Stimulated activated CD8-positive, alpha-beta memory T cell treated with anti-CD3 and anti-CD28 coated beads, Interleukin-7, amount 100 ng/mL, for 1 hour (primary cell): ENCODE measurements at places on chromosomes 6 and 20.

- DNase-seq: no peak
These were observed 45.6 kb downstream of the EDN1 start for GRCh38 chr6:12335717-12336116.

DNA sequence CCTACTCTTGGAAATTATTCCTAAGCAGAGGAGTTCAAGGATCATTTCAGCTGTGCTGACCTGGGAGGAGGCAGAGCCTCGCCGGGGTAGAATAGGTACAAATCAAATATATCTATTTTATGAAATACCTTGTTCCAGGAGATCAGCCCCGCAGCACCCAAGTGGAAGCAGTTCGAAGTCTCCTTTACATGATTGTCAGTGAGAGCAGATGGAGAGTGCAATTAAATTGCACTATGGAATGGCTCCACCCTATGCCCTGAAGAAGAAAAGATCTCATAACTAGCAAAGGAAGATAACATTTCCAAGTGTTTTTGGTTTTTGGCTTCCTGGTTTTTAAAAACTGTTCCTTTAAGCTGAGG is 31.4 kb downstream of the DUSP22 start:
- DNase-seq: no peak

GRCh38 chr6:42550277-42550676 is 13.6 kb upstream of the UBR2 start:
- no peak for DNase-seq

DNA sequence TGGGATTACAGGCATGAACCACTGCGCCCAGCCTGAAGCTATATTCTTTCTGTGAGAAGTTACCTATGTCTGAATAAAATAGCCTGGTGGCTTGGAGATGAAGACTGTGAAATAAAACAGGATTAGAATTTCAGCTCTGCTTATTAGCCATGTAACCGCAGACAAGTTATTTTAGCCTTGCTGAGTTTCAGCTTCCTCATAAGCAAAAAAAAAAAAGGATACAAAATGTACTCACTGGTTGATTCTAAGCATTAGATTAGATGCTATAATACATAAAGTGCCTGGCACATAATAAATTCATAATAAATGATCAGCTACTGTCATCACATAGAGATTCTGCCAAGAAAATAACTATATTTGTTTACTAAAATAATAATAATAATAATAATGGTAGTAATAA is 98.8 kb downstream of the EPB41L2 start:
- no peak for DNase-seq

DNA sequence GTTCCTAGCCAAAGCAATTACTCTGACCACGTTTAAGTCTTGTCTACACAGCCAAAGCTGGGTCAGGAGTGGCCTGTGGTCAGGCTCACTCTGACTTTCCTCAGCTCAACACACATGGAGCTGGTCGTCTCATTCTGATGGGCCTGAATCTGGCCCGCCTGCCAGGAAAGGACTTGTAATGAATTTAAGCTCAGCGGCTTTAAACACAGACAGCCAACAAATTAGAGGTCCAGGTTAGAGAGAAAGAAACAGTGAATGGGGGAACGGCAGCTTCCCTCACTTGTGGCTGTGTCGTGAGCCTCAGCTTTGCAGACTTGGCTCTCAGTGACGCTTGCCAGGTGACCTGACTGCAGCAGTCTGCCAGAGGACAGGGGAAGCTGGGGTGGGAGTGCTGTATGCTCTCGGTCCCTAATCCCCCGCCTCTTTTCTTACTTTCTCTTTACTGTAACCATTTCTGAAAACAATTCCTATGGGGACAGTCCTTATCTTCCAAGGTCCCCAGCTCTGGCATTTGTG is 121.9 kb upstream of the AGPAT4 start:
- DNase-seq: no peak

- no peak for DNase-seq
These were observed 208.4 kb downstream of the MANEA start for GRCh38 chr6:95785785-95786184.

DNA sequence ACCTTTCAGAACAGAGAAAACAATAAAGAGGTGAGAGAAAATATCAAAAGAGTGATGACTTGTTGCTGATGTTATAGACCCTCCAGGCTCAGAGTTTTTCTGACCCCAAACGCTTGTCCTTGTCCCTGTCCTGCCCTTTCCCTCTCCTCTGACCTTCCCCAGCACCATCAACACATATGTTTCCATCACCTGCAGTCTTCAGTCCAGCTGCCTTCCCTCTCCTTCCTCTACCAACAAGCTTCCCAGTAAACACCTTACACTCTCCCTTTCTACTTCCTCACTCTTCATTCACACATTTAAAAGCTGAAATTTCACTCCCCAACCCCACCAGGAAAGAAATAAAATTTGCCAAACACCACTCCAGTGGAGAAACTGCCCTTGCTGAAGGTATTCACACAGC is 25.4 kb upstream of the AFDN start:
- DNase-seq: no peak

GRCh38 chr6:166169549-166170421 is 2.1 kb upstream of the TBXT start:
- DNase-seq: no peak

- DNase-seq: no peak
These were observed 8.9 kb downstream of the VSTM2L start for GRCh38 chr20:37911838-37912281.
